Heart left ventricle (tissue), 16 donors: ENCODE measurements at places on chromosomes 4 and X. TPM values are rescaled to one million over a fixed set of nuclear protein-coding genes. Genes with fewer than 3 reads are reported as not detected.

The SPATA4 gene
- polyA plus RNA-seq = 0.27 TPM

DNA sequence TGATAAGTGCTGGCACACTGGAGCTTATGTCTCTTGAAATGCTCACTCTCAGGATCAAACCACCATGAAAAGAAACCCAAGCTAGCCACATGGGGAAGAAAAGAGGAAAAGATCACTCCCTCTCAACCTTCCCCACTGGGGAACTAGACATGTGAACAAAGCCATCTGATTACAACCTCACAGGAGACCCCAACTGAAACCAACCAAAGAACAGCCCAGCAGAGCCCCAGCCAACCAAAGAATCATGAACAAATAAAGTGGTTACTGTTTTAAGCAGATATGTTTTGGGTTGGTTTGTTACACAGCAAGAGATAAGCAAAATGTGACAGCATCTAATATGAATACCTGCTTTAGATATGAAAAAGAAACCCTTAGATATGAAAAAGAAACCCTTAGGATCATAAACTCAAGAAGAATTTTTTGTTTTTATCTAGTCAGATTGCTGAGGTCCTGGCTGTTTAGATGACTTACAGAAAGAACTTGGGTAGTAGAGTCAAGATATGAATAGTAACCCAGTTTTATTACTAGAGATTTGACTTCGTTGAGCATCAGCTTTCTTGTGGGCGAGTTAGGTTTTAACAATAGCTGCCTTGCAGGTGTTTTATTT is 23.7 kb upstream of the TLR7 start:
- no peak for DNase-seq

GRCh38 chr4:136112116-136112515 is 1420.2 kb downstream of the PCDH18 start:
- DNase-seq = no peak

DNA sequence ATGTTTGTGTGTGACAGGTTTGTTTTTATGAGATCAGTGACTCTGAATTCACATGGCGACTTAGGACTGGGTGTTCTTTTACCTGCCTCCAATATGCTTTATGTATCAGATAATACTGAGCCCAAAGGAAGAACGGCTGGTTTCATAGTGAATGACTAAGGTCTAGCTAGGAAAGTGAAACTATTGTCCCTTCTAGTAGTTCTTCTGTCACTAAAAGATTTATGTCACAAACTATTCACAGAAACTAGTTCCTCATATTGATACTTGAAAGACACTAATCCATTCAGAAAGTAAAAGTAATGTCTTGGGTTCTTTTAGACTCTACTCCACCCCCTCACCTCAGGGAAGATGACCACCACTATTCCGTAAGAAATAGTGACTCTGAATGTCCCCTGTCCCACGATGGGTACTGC is 81.7 kb downstream of the EGF start:
- DNase-seq = no peak

- no peak for DNase-seq
These were observed 56.8 kb downstream of the SEPSECS start for GRCh38 chr4:25103418-25103817.

GRCh38 chr4:86450861-86451260 is 91.0 kb upstream of the MAPK10 start:
- no peak for DNase-seq

GRCh38 chr4:81166458-81167160 is 48.4 kb downstream of the PRKG2 start:
- DNase-seq = no peak

DNA sequence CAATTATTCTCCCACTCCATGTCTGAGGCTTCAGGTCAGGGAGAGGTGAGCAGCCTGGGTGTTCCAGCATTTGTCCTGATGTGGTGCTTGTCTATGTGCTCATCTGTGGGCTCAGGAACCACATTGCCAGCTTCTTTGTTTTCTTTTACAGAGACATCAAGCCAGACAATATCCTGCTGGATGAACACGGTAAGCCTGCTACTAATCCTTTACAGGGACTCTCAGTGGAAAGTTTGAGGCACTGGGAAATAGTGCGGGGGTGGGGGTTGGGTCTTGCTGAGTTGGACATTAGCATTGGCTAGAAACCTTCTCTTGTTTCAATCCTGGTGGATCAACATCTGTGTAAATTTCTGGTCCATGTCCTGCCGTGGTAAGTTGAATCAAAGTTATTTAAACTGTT is 310.3 kb downstream of the EVC2 start:
- DNase-seq = no peak

- no peak for DNase-seq
These were observed 12.9 kb downstream of the SH3KBP1 start for GRCh38 chrX:19874391-19875049.

GRCh38 chrX:25976683-25977310 is 161.3 kb upstream of the MAGEB18 start:
- no peak for DNase-seq

DNA sequence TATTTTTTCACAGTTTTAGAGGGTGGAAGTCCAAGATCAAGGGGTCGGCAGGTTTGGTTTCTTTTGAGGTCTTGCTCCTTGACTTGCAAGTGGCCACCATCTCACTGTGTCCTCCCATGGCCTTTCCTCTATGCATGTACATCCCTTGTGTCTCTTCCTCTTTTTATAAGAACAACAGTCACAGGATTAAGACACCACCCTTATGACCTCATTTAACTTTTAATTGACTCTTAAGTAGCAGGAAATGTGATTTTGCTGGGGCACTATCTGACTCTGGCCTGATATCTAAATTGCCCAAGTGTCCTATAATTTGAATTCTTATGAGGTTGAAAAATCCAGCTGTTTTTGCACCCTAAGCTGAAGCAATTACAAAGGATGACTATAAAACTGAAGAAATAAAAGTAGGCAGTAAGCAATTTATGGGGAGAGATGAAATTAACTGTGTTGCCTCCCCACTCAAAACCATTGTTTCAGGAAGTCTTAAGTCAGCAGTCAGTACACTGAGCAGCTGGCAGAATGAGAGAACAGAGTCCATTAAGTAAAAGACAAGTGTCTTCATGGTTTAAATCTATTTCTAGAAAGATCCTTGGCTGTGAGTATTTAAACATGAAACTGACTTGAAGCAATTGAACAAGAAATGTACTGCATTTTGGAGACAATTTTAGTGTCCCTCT is 601.3 kb downstream of the SPRY1 start:
- no peak for DNase-seq

DNA sequence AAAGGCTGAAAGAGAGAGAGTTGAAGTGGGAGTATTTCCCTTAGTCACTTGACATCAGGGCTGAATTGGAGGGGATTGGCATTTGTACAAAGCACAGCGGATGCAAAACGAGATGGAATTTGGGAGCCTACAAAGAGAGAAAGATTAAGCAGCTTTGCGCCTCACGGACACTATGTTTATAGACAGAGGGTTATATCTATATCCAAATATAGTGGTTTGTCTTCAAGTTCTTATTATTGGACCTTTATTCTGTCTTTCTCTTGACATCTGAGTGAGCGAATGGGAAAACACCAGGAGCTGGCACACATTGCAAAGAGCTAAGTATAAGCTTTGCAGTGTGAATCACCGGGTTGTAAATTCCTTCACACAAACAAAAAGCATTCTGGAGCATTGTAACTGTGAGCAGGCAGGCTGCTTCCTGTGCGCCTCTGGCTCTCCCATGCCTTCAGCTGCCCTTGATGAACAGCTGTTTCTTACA is 500.2 kb downstream of the STIM2 start:
- no peak for DNase-seq

GRCh38 chrX:2841537-2841936 is 12.8 kb downstream of the GYG2 start:
- DNase-seq = no peak

DNA sequence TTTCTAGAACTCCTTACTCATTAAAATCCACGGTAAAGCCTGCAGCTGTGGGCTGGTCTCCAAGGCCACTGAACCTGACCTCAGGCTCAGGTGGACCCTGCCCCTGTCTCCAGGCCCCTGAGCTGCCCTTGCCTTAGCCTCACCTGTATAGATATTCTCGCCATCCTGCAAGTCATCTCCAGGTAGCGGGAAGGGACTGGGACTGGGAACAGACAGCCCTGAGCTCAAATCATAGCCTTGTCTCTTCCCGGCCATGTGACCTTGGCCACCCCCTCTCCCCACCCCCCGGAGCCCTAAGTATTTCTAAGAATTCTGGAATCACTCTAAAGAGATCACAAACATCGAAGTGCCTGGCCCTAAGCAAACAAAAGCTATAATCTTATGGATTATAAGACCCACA is 17.7 kb downstream of the ABLIM2 start:
- no peak for DNase-seq

The P2RY10 gene
- 0.07 TPM for polyA plus RNA-seq

- DNase-seq = no peak
These were observed 446.8 kb downstream of the ANKRD50 start for GRCh38 chr4:124265701-124266100.

DNA sequence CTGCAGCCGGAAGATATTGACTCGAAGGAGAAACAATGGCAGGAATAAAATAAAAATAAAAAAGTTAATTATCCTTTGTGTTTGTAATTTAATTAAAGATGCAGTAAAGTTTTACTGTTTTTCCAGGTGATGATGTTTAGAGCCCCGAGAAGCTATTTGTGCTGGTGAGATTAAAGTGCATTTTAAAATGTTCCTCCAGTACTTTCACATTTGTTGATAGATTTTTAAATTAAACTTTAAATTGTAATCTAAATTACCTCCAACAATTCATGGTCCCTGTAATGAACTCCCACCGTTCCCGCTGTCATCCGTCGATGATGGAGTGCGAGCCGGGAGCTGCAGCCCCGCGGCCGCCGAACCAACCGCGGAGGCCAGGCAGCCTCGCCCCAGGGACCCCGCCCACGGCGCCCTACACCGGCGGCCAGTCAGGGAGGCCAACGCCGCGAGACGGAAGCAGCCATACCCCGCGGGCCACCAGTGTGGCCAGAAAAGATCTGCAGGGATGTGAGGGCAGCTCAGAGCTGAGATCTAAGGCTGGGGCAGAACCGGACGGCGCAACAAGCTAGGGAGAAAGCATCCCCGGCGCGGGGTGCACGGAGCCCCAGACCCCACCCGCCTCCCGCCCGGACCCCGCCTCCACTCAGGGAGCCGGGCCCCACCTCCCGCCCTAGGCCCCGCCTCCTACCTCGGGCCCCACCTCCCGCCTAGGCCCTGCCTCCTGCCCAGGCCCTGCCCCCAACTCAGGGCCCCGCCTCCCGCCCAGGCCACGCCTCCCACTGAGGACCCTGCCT is 104.0 kb downstream of the FAM53A start:
- peak; percentile 85 for DNase-seq

DNA sequence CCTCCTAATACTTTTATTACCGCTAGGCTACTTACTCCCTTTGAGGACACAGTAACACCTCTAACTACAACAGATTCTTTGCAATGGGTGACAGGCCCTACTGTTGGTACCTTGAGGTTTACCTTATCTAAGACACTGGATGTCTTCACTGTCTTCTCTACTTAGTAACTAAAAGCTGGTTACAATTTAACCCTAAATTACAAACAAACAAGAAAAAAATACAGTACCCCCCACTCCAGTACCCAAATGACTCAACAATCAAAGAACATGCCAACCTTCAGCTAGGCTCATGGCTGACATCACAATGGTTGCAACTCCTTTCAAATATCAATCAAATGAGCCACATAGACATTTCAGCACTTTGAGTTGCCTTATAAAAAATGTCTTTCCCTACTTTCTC is 198.0 kb downstream of the GUCY2F start:
- no peak for DNase-seq

GRCh38 chr4:7156761-7157488 is 35.4 kb upstream of the SORCS2 start:
- DNase-seq = peak; percentile 51

DNA sequence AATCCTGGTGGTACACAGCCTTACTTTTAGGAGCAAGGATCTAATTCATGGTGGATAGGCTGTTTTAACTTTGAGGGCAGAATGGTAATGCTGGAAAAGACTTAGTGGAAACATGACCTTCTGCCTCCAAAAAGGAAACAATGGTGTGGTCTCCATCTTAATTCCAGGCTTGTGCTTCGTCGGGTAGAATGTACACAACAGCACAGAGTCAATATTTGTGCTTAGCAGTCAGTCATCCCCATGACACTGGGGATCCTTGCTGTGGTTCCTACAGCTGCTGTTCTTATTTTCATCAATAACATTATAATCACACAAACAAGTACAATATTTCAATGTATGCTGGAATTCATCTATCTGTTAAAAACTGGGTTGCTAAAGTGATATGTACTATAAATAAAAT is 104.4 kb downstream of the HHIP start:
- DNase-seq = no peak

DNA sequence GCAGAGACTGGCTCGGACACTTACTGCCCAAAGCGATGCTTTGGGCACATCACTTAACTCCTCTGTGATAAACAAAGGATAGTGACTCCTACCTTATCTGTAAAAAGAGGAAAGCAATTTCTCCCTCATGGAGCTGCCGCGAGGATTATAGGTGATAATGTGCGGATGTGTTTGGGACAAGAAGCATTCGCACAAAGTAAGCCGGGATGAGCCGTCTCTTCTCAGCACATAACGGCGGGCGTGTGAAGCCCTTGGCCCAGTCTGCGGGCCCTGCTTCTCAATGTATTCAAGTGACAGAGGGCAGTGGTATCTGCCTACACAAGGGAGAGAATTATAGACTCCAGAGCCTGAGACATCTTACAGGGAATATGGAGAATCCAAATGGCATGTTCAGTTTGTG is 550.3 kb upstream of the CPEB2 start:
- no peak for DNase-seq

DNA sequence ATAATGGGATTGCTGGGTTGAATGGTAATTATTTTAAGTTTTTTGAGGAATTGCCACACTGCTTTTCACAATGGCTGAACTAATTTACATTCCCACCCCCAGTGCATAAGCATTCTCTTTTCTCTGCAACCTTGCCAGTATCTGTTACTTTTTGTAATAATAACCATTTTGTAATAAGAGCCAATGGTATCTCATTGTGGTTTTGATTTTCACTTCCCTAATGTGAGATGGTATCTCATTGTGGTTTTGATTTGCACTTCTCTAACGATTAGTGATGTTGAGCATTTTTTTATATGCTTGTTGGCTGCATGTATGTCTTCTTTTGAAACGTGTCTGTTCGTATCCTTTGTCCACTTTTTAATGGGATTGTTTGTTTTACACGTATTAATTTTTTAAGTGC is 213.1 kb upstream of the HDX start:
- DNase-seq = no peak

DNA sequence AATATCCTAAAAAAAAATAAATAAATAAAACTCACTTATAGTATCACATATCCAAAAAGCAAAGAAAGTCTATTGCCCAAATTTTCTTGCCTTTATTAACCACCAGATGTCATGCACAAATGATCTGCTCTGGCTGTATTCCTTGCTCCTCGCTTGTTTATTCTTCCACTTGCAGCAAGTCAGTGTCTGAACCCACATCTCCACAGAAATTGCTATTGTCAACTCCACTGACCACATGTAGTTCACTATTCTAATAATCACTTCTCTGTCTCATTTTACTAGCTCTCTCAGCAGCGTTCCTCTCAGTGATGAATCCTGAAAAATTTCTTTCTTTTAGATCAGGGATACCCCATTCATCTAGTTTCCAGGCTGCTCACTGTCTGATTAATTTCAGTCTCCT is 29.3 kb upstream of the CXXC4 start:
- DNase-seq = no peak

The RAB41 gene
- not detected for polyA plus RNA-seq

The TEX11 gene
- polyA plus RNA-seq = not detected

- DNase-seq = no peak
These were observed 41.1 kb downstream of the BMPR1B start for GRCh38 chr4:94798808-94799207.

GRCh38 chrX:136261321-136261720 is 10.1 kb upstream of the MAP7D3 start:
- DNase-seq = no peak

The HSFX3 gene
- polyA plus RNA-seq = not detected

The FAM156A gene
- 6.5 TPM for polyA plus RNA-seq

- DNase-seq = no peak
These were observed 24.4 kb upstream of the ZFX start for GRCh38 chrX:24125028-24125612.

The DRP2 gene
- 0.04 TPM for polyA plus RNA-seq

The MAPK10 gene
- polyA plus RNA-seq = 2.0 TPM
